T-helper 17 cell (primary cell): ENCODE measurements at places on chromosomes 12 and 14.
A peak's percentile ranks its signal among the peaks of the same experiment; 100 is the strongest.

GRCh38 chr12:5571115-5571514, 139.2 kb downstream of the NTF3 start:
- no peak for DNase-seq

DNA sequence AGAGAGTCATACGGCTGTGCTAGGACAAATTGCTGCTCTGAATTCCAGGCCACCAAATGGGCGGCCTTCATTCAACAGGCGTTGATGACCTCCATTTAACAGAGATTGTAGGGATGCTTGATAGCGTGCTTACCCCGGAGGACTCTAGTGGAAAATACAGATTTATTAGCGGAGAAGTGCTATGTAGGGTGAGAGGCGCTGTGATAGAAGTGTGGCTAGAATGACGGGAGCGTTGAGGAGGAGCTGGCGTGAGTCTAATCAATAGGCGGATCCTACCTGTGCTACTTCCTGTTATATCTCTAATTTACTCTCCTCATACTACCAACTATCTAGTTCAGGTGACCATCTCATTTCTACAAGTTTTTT, 668 bp downstream of the MRPS35 start:
- DNase-seq = no peak

GRCh38 chr14:99393059-99393655, 87.5 kb downstream of the SETD3 start:
- DNase-seq = peak; percentile 25

DNA sequence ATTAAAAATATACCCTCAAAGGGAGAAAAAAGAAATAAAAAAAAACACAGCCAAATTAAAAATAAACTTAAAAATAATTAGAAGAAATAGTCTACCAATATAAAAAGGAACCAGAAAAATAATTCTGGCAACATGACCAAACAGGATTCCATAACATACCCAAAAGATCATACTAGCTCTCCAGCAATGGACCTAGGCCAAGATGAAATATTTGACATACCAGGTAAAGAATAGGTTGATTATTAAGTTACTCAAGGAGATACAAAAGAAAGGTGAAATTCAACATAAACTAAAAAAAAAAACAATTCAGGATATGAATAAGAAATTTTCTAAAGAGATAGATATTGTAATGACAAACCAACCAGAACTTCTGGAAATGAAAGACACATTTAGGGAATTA, 121.3 kb upstream of the SCAF11 start:
- no peak for DNase-seq

GRCh38 chr14:50311337-50311971, 575 bp downstream of the L2HGDH start:
- DNase-seq = no peak

DNA sequence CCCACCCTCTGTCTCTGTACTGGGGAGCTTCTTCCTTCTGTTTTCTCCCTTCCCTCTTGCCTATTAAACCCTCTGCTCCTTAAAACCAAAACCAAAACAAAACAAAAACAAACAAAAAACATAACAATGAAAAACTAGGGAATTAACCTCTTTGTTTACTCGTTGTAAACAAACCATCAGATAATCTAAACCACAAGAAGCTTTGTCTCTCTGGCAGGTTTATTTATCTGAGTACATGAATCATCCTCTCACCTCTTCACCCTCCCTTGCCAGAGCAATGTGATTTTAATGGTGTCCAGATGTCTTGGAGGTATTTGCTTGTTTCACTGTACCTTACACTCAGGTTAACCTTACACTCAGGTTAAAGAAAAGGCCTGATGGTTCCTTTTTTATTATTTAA, 66.1 kb downstream of the DYRK2 start:
- no peak for DNase-seq

GRCh38 chr14:72164420-72165228, 232.4 kb downstream of the RGS6 start:
- no peak for DNase-seq

- peak; percentile 67 for DNase-seq
These were observed 16.3 kb downstream of the RAPGEF3 start for GRCh38 chr12:47742253-47742825.

DNA sequence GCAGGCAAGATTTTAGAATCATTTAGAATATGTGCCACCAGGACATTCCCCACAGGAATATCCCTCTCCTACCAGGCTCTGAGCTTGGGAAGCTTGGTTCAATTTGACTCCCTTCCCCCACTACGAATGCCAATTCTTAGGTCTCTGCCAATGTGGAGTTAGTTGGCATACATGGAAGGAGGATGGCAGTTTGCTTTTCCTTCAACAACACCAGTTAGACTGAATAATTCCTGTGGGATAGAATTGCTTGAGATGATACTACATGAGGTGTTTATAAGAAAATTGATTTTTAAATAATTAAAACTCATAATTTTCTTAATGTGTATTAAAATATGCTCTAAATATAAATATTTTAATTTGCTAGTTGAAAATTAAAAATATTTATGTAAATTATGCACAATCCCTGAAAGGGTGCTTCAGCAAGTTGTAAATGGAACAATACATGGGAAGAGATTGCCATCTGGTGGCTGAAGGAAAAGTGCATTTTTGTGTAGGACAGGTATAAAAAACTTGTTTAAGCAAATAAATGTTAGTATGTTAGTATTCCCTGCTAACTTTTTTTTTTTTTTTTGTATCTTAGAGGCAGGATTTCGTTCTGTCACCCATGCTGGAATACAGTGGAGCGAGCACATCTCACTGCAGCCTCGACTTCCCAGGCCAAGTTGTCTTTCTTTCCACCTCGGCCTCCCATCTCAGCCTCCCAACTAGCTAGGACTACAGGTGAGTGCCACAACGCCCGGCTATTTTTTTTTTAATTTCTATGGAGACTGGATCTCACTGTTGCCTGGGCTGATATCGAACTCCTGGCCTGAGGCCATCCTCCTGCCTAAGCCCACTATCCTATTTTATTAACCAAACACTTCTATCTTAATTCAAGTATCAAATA, 25.8 kb upstream of the STRAP start:
- DNase-seq = no peak

DNA sequence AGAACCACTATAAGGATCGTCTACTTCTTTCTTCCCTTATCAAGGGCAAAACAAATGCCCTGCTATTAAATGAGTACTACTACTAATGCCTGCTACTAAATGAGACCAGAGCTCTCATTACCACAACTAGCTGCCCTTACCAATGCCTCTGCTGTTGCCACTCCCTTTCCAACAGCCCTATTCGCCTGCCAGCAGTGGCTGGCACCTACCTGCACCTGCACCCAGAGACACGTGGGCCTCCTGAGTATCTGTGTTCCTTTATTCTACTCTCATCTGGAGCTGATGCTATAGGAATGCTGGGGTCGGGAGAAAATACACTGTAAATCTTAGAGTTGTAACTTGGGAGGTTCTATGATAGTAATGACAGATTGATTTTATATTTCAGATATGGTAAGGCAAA, 174.7 kb downstream of the SLC2A13 start:
- no peak for DNase-seq

DNA sequence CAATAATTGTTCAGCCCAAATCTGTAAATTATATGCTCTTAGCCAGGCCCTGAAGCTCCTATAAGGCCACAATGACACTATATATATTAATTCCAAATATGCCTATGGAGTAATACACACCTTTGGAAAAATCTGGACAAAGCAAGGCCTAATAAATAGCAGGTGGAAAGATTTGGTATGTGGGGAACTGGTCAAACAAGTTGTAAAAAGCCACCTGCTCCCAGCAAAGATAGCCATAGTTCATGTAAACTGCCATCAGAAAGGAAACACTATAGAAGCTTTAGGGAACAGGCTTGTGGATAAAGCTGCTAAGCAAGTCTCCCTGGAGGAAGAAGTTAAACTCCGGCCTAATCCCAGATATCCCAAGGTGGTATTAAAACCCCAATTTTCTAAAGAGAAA, 29.7 kb downstream of the PRMT8 start:
- DNase-seq = no peak

DNA sequence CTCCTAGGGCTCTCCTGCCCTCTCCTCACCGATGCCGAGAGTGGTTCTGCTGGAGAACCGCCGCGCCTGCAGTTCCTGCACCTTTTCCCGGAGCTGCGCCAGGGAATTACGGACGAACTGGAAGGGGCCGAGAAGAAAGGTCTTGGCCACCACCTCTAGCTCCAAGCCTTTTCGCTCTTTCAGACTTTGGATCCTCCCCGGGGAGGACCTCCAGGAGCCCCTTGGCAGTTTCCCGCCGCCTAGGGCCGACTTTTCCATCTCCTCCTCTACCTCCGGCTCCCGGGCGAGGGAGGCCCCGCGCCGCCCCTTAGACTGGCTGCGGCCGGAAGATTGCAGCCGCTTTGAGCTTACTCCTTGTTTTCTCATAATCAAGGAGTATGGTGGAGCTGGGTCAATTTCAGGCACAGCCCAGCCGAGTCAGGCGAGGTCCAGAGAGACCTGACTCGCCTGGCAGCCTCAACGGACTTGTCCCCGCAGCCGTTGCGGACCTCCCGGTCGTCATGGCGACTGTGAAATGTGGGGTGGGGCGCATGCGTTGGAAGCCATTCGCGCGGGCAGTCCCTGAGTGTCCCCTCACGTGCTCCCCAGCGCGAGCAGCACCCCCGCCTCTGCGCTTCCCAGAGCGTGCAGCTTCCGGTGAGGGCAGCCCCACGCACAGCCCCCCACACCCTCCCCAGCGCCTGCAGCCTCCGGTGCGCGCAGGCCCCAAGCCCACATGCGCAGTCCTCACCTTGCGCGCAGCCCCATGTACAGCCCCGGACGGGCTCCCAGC, at the start of gene DPY19L2:
Gene DPY19L2, minus strand, starts transcription at position 466 of the 772 bp plus-strand sequence. Its CDS starts 100 bp downstream, at position 366.
- DNase-seq = no peak

DNA sequence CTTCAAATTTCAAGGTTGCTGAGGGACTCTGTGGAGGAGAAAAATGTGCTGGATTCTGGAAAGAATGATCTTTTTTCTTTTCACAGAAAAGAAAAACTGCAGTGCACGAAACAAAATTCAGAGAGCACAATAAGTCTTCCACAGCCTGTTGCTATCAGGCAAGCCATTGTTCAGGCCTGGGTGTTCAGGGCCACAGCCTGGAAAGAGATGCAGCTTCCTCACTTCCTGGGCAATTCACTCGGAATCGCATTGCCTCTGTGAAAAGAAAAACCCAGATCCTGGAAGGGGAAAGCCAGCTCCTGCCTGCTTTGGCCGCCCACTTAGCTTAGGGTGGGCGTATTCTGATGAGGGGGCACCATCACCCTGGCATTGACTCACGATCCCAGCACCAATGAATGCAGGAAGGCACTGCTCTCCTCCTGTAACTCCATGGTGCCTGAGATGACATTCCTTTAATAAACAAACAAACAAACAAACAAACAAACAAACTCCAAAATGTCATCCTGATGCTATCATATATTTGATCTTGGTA, 863.9 kb downstream of the BCL11B start:
- no peak for DNase-seq

DNA sequence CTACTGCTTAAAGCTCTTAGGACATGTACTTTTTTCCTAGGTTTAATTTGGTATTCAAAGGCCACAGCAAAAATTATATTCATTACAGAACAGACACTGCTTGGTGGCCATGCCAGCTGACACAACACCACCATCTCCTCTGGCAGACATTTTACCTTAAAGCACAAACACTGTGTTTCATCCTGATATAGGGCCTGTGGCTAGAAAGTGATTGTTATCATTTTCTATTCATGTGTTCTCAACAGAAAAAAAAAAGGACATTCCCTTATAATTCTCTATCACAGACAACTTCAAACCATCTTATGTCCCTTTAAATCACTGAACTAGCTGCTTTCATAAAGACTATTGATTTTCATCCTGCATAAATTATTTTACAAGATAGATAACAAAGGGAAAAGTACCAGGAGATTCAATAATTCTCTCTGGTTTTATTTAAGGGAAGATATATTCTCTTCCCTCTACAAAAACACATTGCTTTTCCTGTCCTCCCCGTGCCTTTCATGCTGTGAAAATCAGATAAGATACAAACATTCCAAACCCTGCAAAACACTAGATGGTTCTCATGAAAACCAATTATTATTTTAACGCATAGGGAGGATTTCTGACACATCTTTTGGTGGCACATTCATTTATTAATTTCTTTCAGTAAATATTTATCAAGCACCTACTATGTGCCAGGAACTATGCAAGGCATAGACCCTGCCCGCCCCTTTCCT, 139.3 kb upstream of the TMCC3 start:
- DNase-seq = no peak

DNA sequence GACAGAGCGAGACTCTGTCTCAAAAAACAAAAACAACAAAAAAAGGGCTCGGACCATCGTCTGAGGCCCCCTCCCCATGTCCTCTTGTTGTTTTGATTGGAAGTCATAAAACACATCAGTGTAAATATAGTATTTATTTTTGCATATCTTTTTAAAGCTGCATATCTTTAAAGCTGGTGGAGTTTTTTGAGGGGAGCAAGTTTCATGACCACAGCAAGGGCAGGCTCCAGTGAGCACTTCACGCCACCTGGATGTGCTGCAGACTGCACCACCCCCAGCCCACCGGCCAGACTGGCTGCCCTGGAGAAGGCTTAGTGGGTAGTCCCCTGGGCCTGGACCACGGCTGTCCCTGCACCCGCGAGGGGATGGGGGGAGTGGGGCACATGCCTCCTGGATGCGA, 11.9 kb upstream of the BCL7A start:
- DNase-seq = no peak

DNA sequence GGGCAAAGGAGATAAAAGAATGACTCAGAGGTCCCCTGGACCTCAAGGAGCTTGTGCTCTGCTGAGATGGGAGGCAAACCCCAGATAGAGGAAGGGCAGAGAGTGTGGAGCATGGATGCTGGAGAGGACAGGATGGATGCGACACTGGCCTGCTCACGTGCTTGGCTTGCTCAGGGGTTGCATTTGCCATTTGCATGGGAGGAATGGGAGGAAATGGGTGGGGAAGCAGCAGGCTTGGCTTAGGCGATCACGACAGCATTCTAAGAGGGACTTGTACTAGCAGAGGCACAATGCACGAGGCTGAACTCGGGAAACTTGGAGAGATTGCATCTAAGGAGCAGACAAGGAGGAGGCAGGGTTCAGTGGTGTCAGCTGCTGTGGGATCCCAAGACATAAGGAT, 19.8 kb downstream of the CD9 start:
- DNase-seq = no peak

DNA sequence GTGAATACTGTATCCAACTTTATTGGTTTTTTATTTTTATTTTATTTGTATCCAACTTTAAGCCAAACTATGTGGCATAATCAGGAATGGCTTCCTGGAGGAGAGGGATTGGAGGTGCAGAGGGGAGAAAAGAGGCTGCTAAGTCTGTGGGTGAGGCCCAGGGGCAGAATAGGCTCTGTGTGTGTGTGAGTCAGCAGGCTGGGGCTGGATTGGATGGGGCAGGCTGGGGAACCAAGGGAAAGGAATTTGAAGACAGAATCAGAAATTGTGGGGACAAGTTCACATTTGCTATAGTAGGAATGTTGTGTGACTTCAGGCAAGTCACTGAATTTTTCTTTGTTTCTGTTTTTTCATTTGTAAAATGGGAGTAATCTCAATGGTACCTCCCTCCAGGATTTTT, 12.8 kb upstream of the RILPL1 start:
- no peak for DNase-seq

GRCh38 chr12:127588249-127588648, 678.7 kb upstream of the TMEM132C start:
- DNase-seq = no peak
